ENCODE measurements at places on chromosomes 7 and 10. TPM values are rescaled to one million over a fixed set of nuclear protein-coding genes. Genes with fewer than 3 reads are reported as not detected.

Gene MYH16
- total RNA-seq, result not detected

DNA sequence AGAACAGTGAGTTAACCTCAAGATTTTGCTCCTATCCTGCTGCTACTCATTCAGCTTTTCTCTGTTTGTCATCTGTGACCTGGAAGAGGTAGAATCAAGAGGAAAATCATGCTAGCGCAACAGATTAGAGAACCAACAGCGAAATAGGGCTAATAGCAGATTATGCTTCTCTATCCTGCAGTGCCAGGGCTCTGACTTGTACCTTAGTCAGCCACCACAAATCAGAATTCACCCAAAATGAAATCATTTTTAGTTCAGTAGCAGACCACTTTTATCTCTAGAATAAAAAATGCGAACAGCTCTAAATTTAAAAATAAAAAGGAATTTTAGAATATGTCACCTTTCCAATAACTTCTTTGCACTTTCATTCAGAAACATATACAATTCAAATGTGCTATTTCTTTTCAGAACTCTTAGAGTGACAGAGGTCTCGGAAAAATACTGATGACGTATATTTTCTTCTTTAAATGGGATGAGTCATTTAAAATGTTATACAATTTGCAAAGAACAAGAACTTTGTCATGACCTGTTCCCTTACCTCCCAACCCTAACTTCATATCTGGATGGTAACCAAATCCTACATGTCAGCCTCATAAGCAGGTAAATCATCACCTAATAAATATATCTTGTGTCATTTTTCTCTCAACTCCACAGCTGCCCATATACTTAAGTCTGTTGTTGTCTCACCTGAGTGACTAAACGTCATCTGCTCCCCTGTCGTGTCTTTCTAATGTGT lies 896.4 kb downstream of the PCDH15 start:
- no peak for DNase-seq
- no peak overlapping the region for H3K27ac ChIP-seq
- no peaks in the 10 kb centered on the region for H3K27me3 ChIP-seq

DNA sequence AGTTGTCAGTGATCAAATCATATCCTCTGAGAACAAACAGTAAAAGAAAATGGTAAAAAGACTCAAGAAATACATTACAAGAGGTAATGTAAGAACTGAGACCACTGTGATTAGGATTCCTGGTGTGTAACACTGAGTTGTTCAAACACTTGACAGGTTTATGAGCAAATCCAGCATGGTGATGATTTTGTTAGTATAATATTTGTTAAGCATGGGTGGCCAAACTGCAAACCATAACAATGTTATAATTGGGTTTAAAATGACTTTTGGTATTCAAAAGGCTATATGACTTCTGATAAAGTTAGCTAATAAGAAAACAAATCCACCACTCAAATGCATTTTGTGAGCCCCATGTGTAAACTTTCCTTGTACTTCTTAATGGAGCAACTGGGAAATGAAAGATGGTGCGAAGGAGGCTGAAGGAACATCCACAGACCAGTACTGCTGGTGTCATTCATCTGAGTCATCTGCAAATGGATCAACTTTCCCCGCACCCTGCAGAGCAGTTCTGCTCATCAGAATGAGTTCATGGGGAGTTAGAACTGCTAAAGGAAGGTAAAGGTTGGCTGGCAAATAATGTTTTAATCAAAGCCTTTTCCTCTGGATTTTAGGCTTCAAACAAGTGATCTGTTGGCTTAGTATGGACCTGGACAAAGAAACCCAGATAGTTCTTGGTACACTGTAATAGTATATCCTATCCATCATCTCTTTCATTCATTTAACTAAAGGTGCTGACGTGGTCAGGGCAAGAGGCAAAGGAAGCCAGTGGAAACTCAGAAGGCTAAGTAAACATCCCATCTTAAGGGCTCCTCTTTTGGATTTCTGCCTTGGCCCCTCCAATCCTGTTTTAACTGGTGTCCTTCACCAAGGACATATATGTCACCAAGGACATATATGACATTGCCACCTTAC lies 45.0 kb downstream of the AFAP1L2 start:
- H3K27me3 ChIP-seq, result peaks cover 12% of the 10 kb centered on the region
- no peak for DNase-seq
- no peak overlapping the region for H3K4me3 ChIP-seq

DNA sequence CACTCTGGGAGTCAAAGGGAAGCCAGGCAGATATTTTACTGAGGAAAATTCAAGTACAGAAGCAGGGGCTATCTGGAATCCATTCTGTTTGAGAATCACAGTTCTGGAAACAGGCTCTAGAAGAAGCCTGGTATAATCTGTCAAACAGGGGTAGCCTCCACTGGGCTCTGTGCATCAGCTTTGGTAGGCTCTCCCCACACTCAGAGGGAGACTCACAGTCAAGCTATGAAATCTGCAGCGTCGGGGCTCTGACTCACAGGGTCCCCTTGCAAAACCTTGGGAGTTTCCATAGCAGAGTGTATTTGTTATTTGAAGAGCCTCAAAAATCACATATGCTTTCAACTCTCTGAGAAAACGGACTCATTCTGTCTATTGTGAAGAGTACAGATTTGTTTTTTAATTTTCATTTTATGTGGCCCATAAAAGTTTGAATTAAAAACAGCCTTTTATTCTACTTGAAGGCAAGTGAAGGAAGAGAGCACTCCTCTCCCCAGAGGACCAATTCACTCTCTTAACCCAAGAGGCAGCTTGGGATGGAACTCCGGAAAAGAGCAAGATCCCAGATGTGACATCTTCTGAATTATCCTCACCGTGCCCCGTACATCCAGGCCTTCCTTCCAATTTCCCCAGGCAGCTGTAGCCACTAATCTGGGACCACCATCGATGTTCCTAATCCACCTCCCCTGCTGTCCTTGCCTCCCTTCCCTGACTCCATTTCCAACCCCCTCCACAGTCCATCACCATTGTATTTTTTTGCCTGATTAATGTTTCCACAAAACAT lies 590.9 kb upstream of the MGMT start:
- H3K4me3 ChIP-seq, result no peak overlapping the region
- H3K27ac ChIP-seq, result no peak overlapping the region
- DNase-seq, result peak; percentile 11
- H3K4me1 ChIP-seq, result peaks cover 11% of the 10 kb centered on the region
- no peaks in the 10 kb centered on the region for H3K36me3 ChIP-seq

DNA sequence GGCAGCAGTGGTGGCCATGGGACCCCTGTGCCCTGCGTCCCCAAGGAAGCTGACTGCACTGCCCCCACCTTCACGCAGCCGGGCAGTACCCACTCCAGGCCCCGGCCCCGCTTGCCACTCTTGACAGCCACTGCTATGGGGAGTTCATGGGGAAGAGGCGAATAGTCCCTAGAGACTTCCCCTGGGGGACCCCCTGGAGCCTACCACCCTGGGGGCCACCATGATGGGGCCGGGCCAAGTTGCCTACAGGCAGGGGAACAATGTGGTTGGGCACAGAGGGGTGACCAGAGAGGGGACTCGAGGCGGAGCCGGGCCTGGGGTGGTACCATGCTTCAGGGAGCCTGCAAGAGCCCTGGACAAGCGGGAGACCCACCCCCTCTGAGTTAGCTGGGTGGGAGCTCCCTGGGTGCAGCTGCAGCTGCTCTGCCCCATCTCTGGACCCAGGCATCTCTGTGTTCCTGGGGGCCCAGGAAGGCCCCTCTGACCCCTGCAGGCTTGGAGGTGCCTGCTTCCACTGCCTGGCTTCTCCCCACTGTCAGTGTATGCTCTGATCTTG lies 567.6 kb downstream of the GRM8 start:
- H3K27me3 ChIP-seq, result no peaks in the 10 kb centered on the region
- H3K4me3 ChIP-seq, result no peak overlapping the region
- peaks cover 5% of the 10 kb centered on the region for H3K4me1 ChIP-seq
- no peak for DNase-seq
- no peak overlapping the region for H3K27ac ChIP-seq

- no peak overlapping the region for H3K4me3 ChIP-seq
- H3K27ac ChIP-seq, result no peak overlapping the region
- no peaks in the 10 kb centered on the region for H3K27me3 ChIP-seq
- no peak for DNase-seq
- no peaks in the 10 kb centered on the region for H3K36me3 ChIP-seq
These were observed 45.7 kb downstream of the PTN start for GRCh38 chr7:137297551-137298463.

- H3K27me3 ChIP-seq, result no peaks in the 10 kb centered on the region
- no peaks in the 10 kb centered on the region for H3K36me3 ChIP-seq
- H3K4me1 ChIP-seq, result peaks cover 30% of the 10 kb centered on the region
- no peak overlapping the region for H3K4me3 ChIP-seq
These were observed 12.7 kb upstream of the TTYH3 start for GRCh38 chr7:2619116-2619515.
